T-helper 2 cell (primary cell): ENCODE measurements at places on chromosomes 3 and 15.

GRCh38 chr3:150462108-150462507 lies 54.0 kb downstream of the TSC22D2 start:
- no peak for DNase-seq

- DNase-seq, result no peak
These were observed 120.7 kb upstream of the TOPAZ1 start for GRCh38 chr3:44120721-44121582.

DNA sequence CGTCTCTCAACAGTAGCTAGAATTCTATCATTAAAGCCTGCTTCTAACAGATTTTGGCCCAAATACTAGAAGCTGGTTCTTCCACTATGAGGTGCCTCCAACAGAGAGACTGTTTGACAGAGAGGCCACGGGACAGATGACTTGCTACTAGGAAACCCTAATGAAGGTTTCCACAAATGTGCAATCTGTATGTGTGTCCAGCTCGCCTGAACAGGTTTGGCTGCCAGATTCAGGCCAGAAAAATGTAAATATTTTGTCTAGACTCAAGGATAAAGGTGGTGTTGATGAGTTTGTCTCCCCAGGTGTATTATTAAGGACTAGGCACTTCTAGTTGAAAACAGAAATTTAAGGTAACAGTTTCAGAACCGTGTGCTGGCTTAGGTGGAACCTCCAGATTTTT lies 91.6 kb upstream of the TRIM42 start:
- no peak for DNase-seq

GRCh38 chr3:158974904-158975303 lies 173.1 kb downstream of the MFSD1 start:
- DNase-seq, result no peak

DNA sequence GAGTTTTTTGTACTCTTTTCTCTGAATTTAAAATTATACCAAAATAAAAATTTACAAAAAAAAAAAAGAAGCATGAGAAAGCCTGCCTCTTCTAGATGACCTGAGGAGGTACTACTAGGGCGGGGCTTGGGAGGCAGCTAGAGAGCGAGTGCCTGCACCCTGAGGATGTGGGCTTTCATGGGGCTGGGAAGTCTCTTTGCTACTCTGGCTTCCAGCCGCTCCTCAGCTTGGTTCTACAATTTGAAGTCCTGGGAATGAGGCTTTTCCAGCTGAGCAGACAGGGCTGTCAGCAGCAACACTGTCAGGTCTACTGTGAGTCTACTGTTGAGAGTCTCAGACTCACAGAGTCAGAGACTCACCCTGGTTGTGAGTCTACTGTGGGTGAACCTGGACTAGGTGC lies 8.2 kb upstream of the PSTPIP1 start:
- DNase-seq, result peak; percentile 56

GRCh38 chr3:13009132-13009945 lies 63.9 kb downstream of the IQSEC1 start:
- no peak for DNase-seq

DNA sequence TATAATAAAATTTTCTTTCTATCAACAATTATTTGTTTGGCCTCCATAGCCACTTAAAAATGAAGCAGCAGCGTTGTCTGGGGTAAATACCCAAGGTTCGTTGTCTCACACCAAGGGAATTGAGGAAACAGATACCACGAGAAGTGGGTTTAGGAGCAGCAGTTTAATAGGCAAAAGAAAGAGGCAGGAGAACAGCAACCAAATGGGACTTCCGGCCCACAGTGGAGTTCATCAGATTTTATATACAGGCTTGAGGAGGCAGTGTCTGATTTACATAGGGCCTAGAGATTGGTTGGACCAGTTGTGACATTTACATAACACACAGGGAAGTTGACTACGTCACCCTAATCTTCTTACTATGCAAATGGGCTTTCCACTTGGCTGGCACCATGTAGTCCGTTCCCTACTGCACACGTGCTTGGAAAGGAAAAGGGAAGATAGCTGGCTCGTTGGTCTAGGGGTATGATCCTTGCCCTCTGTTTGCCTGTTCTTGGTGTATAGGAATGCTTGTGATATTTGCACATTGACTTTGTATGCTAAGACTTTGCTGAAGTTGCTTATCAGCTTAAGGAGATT lies 61.5 kb upstream of the SETMAR start:
- no peak for DNase-seq

GRCh38 chr15:99969261-99969920 lies 236.2 kb upstream of the LYSMD4 start:
- no peak for DNase-seq

- DNase-seq, result no peak
These were observed 11.7 kb downstream of the SLC25A36 start for GRCh38 chr3:140953028-140953960.

DNA sequence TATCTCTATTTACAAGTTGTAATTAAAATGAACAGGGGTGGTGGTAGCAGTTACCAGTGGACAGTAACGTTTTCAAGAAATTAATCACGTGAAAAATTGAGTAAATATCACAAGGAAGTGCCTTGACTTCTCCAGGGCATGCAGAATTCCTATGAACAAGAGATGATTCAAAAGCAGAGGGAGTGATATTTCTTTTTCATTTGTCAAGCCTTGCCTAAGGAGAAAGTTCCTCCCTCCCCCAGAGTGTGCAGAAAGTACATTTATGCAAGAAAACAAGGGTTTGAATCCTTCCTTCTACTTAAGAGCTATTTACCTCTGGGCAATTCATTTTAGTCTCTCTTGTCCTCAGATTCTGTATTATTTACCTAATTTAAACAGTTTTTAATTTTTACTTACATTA lies 53.3 kb upstream of the ZNF385D start:
- DNase-seq, result no peak

- DNase-seq, result no peak
These were observed 272.6 kb downstream of the UACA start for GRCh38 chr15:70490838-70491155.

GRCh38 chr15:38991126-38991525 lies 426.5 kb upstream of the RASGRP1 start:
- no peak for DNase-seq

- no peak for DNase-seq
These were observed 136.9 kb downstream of the NSMCE3 start for GRCh38 chr15:29132735-29133181.

DNA sequence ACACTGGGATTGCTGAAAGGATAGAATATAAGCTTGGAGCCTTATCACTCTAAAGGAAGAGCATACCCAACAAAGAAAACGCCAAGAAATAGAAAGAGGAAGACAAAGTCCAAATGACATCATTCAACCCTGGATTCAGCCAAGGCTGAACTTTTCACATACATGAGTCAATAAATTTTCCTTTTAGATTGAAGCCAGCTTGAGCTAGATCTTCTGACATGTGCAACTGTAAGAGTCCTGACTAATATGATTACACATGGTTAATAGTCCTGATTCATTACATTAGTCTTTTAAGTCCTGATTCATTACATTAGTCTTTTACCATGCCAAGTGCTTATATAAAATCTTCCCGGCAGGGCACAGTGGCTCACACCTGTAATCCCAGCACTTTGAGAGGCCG lies 13.6 kb upstream of the DENND6A start:
- DNase-seq, result no peak

DNA sequence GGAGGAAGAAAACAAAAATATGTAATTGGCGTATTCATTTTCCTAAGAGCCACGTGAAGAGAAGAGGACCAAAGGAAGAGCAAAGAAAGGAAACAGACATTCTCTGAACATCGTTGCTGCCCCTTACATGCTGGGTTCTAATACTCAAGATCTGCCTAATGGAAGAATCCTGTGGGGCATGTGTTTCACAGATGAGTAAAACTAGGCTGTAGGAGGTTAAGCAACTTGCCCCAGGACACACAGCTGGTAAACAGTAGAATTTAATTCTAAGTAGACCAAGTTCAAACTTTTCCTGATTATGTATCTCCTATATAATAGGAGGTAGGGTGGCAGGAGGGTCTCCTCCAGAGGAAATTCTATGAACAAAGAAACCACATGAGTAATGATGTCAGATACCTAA lies 106.1 kb upstream of the TNFAIP8L3 start:
- no peak for DNase-seq

DNA sequence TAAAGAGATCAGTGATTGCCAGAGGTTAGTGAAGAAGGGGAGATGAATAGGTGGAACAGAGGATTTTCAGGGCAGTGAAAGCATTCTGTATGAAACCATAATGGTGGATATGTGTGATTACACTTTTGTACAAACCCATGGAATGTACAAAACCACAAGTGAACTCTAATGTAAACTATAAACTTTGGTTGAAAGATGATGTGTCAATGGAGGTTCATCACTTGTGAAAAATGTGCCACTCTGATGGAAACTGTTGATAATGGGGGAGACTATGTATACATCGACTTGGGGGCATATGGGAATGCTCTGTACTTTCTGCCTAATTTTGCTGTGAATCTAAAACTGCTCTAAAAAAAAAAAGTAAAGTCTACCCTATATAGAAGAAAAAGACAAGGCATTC lies 68.7 kb upstream of the ARHGEF3 start:
- DNase-seq, result no peak

DNA sequence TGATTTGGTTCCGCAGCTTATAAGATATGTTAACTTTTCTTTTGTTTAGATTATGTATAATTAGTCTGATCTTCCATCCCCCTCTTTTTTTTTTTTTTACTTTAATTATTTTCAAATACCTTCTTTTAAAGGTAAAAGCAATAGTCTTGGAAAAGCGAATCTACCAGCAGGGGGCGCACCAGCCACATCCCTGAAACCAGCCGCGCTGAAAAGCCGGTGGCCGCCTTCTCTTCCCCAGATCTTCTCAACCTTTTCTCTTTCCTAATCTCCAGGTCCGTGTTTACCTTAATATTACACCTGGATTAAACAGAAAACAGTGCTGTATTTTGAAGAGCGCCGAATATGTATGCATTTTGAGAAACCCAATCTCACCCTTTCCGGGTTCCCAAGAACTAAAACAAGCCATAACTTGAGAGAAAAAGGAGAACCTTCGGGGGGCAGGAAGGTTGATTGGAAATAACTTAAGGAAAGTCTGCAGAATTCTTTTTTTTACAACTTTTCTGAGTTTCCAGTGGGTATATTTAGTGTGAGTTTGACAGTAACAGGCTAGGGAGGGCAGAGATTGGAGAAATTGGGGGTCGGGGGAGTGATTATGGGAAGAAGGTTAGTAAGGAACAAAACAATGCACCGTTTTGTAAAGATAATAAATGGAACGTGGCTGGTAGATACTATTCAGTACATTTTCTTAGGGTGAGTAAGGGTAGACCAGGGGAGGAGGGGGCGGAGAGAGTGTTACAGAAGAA lies 2.0 kb upstream of the SOX2 start:
- DNase-seq, result peak; percentile 45

DNA sequence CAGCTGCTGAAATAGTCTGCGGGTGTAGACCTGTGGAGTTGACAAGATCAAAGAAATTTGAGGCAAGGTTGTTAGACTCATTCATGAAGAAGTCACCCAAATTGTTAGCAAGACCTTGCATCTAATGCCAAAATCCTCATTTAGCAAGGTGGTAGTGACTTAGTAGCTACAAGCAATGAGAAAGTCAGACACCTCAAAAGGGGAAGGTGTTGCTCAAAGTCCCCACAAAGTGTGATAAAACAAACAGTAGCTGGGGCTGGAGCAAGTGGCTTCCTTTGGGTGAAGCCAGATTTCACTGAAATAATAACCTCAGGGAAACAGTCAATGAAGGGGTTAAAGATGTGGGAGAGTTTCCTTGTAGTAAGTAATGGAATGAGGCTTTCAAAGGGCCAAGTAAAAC lies 44.9 kb downstream of the CD86 start:
- DNase-seq, result no peak

GRCh38 chr3:197798863-197799262 lies 7.8 kb downstream of the LRCH3 start:
- DNase-seq, result no peak

DNA sequence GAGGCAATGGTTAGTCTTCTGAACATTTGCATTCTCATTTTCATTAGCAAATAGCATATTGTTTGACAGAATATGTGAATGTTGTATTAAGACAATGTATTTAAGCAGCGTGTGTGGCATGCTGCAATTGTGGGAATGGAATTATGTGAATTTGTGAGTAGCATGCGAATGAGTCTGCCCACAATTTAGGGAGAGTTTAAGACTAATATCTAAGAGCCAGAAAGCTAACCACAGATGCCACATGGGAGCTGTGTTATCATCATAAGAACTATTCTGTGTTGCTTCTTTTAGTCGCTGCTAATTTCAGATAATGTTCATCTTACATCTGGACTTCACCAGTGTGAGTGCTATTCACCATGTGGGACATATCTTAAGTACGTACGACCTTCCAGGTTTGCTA lies 494.5 kb downstream of the RBMS3 start:
- no peak for DNase-seq

- DNase-seq, result no peak
These were observed 17.6 kb downstream of the FOXP1 start for GRCh38 chr3:71565976-71566375.

DNA sequence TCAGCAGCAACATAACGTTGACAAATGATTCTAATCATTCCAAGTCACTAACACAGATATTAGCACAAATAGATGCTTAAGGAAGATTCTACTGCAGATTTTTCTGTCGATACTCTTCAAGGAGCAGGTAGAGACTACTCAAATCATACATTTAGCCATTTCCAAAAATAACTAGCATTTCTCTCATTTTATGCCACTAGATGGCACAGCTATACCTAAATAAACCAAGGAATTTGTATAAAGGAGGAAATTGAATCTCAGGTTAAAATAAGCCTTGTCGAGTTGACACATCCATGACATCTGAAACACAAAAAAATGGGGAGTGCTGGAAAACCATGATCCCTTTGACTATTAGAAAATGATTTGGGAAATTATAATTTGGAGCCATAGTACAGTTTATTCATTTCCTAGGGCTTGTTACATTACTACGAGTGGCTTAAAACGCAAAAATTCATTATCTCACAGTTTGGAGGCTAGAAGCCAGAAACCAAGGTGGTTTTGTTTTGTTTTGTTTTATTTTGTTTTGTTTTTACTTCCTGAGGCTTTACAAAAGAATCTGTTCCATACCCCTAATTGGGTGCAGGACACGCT lies 59.5 kb upstream of the STRIT1 start:
- no peak for DNase-seq

GRCh38 chr3:134802428-134803050 lies 7.5 kb downstream of the EPHB1 start:
- no peak for DNase-seq

DNA sequence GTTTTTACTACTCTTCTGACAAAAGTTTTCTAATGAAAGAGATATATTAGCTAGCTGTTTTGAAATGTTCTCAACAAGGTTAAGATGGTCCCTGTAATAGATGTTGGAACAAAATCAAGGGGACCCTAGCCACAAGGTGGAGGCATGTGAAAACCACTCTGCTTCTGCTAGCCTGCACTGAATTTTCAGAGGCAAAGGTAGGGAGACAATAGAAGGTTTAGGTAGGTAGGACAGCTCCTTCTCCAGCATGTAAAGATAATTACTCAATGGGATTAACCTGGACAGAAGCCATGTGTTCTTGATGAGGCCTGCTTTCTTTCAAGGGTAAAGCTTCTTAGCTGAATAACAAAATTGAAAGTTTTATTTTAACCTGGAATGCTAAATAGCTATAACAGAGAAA lies 333.5 kb downstream of the LSAMP start:
- no peak for DNase-seq
